Astrocyte of the hippocampus (primary cell): ENCODE measurements at places on chromosomes 5 and 9.

DNA sequence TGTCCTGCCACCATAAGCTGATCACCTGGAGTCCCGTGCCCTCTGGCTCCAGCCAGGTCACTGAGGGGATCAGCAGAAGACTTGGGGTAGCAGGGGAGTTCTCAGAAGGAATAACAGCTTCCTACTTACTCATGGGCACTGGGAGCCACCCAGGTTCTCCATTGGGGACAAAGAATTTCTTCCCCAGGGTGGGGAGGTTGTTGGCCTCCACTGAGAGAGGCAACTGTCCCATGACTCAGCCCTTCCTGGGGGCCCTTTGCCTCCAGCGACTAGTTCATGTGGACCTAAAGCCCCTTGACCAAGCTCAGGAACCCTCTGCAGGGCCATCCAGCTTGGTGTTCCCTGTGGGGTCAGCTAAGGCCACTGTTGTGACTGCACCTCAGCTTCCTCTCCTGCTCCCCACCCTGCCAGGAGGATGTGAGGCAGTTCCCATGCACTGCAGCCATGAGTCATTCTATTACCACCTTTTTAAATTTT lies 175.0 kb downstream of the AUH start:
- no peak for DNase-seq

DNA sequence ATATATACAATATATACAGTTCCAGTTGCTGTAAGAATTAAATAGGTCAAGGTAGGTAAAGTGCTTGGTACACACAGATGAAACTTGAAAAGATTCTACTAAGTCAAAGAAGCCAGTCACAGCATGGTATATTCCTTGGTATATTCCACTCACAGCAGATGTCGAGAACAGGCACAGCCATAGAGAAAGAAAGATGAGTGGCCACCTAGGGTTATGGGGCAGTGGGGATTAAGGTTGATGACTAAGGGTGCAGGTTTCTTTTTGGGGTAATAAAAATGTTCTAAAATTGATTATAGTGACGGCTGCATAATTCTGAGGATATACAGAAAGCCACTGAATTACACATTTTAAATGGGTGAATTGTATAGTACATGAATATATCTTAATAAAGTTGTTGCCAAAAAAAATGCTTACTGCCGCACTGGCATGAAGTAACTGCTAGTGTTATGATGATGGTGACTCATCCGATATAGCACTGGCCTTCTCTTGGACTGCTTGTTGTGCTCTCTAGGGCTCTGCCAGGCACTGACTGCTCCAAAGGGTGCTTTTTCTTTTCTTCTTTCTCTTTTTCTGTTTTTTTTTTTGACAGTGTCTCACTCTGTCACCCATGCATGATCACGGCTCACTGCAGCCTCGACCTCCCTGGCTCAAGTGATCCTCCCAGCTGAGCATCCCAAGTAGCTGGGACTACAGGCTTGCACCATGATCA lies 23.5 kb downstream of the TBC1D2 start:
- peak; percentile 77 for DNase-seq

GRCh38 chr5:150068472-150068871 lies 17.9 kb downstream of the CSF1R start:
- DNase-seq, result peak; percentile 31

DNA sequence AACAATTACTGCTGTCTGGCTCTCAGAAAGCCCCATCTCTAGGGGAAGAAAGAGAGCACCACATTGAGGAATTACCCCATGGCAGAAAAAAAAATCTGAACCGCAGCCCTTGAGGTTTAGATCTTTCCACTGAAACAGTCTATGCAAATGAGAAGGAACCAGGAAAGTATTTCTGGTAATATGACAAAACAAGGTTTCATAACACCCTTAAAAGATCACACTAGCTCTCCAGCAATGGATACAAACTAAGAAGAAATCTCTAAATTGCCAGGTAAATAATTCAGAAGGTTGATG lies 427.1 kb downstream of the PRELID2 start:
- no peak for DNase-seq

GRCh38 chr9:77977210-77977611 lies 54.4 kb downstream of the GNAQ start:
- peak; percentile 73 for DNase-seq

- DNase-seq, result no peak
Observed at GRCh38 chr9:119291554-119291953, 77.7 kb downstream of the BRINP1 start.

- no peak for DNase-seq
Observed at GRCh38 chr5:54602475-54602874, 84.9 kb downstream of the SNX18 start.

- peak; percentile 6 for DNase-seq
Observed at GRCh38 chr5:92849756-92850155, 731.3 kb downstream of the NR2F1-AS1 start.

DNA sequence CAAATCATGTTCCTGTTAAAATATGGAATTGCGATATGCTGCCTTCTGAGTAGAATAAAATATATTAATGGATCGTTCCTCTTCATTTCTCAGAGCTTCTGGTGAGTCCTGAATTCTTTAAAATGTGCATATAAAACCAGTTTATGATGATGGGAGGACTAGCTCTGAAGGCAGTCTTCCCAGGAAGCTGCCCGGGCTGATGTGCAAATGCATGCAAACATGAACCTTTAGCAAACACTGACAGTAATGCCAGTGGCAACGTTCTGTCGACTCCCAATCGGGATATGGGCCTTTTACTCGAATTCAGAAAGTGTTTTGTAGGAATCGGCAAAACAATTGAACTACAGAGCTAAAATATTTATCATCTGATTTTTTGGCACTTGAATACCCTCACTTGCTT lies 93.6 kb downstream of the TLE4 start:
- no peak for DNase-seq

- no peak for DNase-seq
Observed at GRCh38 chr9:134861595-134862334, 18.8 kb upstream of the FCN2 start.

- no peak for DNase-seq
Observed at GRCh38 chr9:38018241-38018957, 50.6 kb downstream of the SHB start.

GRCh38 chr5:116466727-116467464 lies 107.7 kb downstream of the SEMA6A start:
- no peak for DNase-seq

DNA sequence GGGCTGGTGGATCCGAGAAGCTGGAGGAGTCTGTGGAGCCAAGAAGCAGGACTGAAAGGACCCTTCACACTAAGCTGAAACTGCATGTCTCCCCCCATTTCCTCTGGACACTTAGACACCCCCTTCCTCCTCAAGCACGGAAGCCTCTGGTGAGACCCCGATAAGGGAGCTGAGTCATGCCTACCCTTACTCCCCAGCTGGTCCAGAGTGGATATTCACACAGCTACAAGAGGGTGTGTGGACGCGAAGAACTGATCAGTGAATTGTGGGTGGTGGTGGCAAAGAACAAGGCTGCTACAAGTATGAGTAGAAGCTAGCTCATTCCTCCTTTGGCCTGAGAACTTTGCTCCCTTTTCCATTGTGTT lies 4.3 kb downstream of the TLN1 start:
- DNase-seq, result no peak

GRCh38 chr5:102536323-102536928 lies 37.6 kb upstream of the SLCO6A1 start:
- peak; percentile 21 for DNase-seq

GRCh38 chr9:104575456-104575855 lies 6.5 kb downstream of the OR13C8 start:
- DNase-seq, result no peak

DNA sequence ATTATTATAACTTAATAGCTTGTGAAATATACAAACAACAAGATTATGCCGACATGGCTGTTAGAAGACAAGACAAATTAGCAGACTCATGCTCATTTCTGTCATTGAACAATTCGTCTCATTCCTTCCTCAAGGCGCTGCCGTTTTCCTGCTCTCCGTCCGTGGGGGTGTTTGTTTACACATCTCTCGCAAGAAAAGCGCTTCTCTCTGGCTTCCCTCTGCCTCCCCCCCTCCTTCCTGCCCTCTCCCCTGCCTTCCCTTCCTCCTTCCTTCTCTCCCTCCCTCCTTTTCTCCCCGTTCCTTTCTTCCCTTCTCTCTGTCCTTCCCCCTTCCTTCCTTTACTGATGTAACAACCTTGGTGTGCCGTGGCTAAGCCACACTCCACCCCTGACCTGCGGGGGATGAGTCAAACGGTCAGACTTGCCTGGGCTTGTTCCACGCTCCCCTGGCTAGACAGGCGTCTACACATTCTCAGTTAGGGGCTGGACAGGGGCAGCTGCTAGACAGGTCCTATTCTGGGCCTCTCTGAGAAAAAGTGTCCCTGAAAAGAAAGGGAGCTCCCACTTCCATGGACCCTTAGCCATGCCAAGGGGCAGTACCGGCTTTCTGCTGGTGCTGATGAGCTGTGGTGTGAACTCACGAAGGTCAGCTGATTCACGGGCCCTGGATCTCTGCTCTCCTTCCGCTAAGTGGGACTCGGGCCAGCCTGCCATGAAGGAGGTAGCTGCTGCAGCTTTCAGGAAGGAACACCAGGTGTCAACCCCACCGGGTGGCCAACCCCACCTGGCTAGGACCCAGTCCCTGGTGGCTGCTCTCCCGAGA lies 32.0 kb upstream of the SPTLC1 start:
- DNase-seq, result peak; percentile 90

GRCh38 chr5:81393783-81394718 lies at the start of gene ACOT12:
Gene ACOT12, minus strand, starts transcription at chr5:81394134. Its CDS starts 20 bp downstream, at chr5:81394114.
- peak; percentile 65 for DNase-seq

DNA sequence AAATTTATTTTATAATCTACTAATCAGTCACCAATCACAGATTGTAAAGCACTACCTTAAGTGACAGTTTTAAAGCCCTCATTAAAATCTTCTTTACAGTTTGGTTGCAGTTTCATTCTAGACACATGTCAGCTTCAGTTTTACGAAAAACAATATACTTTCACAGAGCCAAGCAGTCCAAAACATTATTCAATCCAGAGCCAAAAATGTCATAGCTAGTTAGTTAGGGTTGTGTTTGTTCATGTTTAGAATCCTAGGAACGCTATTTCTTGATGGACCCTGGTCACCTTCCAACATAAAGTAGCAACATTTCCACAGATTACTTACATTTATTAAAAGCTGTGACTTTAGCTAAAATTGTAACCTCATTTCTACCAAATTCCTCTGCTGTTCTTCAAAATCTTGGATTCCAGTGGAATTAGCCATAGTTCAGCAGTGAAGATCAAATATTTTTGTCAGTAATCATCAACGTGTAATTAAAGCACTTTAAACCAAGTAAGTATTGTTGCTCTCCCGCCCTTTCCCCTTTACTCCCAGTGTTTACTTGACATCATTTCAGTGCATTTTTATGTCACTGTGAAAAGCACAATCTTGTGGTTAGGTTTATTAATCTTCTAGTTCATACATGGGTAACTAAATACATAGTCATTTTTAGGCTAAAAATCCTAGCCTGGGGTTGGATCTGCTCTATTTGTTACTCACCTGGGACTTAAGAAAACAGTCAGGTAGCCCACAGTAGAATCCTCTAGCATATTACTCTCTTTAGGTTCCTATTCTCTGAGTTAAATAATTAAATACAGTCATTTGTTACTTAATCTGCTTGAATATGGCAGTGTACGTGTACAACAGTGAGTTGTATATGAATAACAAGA lies 74.3 kb downstream of the NIPBL start:
- DNase-seq, result peak; percentile 59

DNA sequence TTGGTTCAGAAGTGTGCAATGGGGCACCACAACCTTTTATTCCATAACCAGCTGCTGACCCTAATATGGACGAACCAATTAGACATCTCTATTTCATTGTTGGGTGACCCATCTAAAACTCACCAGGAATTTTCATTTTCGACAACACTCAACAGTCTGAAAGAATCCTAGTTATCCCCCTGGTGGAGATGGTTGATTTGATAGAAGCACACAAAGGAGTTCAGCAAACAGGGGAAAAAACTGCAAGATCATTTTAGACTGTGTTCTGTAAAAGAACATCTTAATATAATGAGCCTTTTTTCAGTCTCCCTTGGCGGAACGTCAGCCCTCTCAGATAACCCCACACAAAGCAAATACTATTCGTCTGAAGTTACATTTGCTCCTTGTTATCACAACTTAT lies 367.4 kb downstream of the KIAA0825 start:
- no peak for DNase-seq

DNA sequence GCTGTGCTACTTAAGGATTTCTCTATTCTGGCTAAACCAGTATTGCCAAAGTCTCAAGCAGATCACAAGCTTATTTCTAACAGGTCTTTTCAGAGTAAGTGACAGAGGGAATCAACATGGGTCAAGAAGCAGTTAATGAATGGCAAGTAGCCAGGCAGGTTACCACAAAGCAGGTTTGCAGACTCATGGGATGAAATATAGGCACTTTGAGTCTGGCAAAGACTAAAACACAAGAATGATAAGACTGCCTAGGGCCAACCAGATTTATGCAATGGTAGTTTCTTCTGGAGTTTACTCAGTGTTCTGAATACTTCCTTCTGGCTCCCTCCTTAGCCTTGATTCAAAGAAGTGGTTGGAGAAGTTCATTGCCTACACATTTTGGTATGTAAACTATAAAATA lies 3.6 kb downstream of the HMGCS1 start:
- peak; percentile 44 for DNase-seq

DNA sequence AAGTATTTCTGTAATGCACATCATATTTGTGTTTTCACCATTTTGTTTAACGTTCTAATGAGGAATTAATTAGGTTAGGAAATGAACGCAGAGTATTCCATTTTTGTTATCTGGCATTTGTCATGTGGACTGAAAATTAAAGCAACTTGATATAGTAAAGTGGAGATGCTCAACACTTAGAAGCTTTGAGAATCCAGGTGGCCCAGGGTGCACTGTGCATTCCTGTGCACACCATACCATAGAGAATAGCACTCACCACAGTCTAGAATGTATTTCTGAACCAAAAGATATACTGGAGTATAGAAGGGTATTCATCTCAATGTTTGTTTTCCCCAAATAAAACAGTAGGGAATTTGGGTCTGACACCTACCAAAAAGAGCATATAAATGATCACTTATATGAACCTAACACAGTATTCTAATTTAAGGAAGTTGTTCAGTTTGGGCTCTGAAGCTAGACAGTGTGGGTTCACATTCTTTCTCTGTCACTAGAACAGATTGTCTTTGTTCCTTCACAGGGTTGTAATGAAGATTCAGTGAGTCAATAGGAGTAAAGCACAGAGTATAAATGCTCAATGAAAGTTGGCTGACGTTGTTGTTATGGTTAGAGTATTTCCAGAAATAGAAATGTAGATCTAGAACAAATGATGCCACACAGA lies 125.6 kb upstream of the DMRT1 start:
- DNase-seq, result peak; percentile 56

DNA sequence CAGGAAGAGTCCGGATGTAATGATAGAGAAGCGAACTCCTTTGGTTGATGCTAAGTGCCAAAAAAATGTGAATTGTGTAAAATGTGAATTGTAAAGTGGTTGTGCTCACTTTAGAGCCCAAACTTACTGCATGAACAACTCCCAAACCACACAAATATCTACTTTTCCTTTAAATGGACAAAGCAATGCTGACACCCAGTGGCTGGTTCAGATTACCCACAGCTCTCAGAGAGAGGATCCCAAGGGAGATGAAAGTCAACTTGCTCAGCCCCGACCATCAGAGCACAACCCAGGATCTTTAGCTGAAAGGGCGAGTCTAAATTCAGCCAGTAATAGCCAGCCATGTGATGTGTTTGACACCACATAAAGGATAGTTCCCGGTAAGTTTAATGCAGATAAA lies 133.7 kb downstream of the NMUR2 start:
- DNase-seq, result peak; percentile 20
